Cerebellar nuclear complex (tissue), 1 donor: ENCODE measurements at places on chromosomes 12 and 14.

- DNase-seq: no peak
These were observed 13.8 kb downstream of the BICD1 start for GRCh38 chr12:32120419-32120818.

DNA sequence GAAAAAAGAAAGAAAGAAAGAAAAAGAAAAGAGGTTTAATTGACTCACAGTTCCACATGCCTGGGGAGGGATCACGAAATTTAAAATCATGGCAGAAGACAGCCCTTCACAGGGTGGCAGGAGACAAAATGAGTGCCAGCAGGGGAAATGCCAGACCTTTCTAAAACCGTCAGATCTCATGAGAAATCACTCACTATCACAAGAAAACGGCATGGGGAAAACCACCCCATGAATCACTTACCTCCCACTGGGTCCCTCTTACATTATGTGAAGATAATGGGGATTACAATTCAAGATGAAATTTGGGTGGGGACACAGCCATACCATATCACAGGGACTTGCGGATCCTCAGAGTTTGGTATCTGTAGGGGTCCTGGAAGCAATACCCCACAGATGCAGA is 16.3 kb upstream of the EGLN3 start:
- no peak for DNase-seq

DNA sequence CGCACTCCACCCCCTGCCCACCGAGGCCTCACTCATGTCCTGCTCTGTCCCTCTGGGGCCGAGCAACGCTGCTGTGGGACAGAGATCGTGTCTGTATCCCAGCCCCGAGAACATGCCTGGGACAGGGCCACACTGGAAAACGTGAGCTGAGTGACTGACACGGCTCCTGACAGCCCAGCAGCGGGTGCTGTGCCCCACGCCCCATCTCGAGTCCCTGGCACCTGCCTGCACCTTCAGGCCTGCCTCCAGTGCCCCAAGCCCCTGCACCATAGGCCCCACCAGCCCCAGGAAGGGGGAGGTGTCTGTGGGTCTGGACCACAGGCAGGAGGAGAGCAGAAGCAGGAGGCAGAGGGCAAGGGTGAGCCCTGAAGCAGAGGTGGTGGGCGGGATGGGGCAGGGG is 34.6 kb upstream of the UBC start:
- no peak for DNase-seq

- DNase-seq: no peak
These were observed 76.8 kb downstream of the SAMD4A start for GRCh38 chr14:54643696-54644176.

- no peak for DNase-seq
These were observed 1.4 kb upstream of the RAB35 start for GRCh38 chr12:120117961-120118320.

DNA sequence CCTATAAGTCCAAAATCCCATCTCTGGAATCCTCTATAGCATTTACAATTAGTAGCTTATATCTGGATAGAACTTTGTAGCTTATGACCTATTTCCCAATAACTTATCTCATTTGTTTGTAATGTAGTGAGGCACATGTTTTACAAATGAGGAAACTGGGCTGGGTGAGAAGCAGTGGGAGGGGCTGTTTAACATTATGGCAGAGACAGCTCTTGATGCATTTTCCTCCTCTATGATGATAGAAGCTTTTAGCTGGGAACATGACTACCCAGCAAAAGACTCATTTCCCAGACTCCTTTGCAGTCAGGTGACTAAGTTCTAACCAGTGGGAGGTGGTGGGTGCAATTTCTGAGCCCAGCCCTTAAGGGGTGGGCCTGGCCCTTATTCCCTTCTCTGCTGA is 179.7 kb downstream of the TTC8 start:
- no peak for DNase-seq

- DNase-seq: no peak
These were observed 398.7 kb downstream of the NELL2 start for GRCh38 chr12:44477331-44477980.

GRCh38 chr14:51817326-51817725 is 43.1 kb upstream of the GNG2 start:
- no peak for DNase-seq

GRCh38 chr12:27282754-27283153 is 38.7 kb downstream of the STK38L start:
- DNase-seq: no peak

DNA sequence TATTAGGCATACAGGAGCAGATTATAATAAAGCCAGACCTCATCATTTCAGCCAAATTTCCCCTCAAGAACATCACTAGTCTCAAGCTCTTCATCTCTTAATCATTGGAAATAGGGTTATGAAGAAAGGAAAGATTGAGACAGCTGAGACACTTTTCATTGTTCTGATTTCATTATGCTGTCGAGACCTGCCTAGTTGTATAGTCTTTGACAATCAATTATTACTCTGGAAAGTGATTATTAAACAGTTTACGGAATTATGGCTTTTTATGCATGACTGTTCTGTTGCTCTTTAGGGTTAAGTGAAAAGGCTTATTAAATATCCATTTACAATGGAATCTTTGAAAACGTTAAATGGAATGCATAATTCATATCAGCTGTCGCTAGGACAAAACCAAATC is 48.3 kb downstream of the TTC6 start:
- no peak for DNase-seq
